Bronchial epithelial cell (primary cell): ENCODE measurements at places on chromosomes 6 and 20. TPM values are rescaled to one million over a fixed set of nuclear protein-coding genes. Genes with fewer than 3 reads are reported as not detected.
A peak's percentile ranks its signal among the peaks of the same experiment; 100 is the strongest.

GRCh38 chr6:167787896-167788562 lies 38.7 kb upstream of the AFDN start:
- no peak for DNase-seq

GRCh38 chr20:33522256-33522820 lies 32.4 kb downstream of the CBFA2T2 start:
- DNase-seq = no peak

GRCh38 chr6:82025271-82025670 lies 222.3 kb downstream of the IBTK start:
- no peak for DNase-seq

DNA sequence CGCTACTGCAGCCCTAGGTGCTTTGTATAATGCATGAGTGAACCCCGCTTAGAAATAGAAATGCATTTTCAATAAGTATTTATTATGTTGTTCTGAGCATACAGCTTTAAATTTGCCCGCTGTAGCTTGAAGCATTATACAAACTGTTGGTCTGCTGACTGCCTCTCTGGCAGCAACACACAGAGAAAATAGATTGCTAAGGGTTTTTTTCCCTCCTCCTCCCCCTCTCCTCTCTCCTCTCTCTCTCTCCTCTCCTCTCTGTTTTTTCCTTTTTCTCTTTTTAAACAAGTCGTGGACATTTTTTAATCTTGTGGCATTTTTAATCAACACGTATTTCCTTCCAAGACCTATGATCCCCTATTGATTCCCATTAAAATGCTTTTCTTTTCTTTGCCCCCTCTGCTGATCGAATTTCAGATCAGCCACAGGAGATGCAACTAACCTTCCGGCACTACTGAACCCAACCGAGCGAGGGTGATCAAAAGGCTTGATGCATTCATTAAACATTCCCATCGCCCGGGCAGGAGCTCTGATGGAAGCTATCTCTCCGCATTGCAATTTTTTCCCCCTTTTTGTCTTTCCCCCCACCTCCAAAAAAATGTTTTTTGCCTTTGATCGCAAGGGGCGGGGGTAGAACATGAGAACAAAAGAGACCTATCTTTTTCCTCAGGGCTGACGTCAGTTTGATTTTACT lies 90.7 kb upstream of the ARID1B start:
- peak; percentile 56 for DNase-seq

DNA sequence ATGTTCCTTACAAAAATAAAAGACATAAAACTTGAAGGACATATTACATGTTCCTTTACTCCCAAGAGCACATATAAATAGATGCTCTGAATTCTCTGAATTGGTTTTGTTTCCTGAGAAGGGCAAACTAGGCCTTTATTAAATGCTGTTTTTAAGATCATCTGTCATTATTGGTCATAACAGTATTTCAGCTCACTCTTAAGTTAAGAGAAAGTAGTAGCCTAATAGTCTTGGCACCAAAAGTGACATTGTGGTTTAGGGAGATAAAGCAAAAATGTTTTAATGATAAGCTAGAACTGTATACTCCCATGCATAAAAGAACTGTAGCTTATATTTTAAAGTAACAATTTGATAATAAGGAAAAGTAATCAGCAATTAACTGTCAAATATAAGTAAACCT lies 361.1 kb upstream of the PTCHD4 start:
- DNase-seq = no peak

Gene CDSN
- total RNA-seq = not detected in 2 replicates

- DNase-seq = no peak
These were observed 691.7 kb downstream of the GRIK2 start for GRCh38 chr6:102085257-102085656.
